ENCODE measurements at places on chromosomes 13 and 19.

GRCh38 chr13:41740479-41740878 is 220.4 kb downstream of the VWA8 start:
- no peak for DNase-seq

GRCh38 chr13:24341439-24341838 is 32.1 kb downstream of the C1QTNF9 start:
- DNase-seq: no peak

DNA sequence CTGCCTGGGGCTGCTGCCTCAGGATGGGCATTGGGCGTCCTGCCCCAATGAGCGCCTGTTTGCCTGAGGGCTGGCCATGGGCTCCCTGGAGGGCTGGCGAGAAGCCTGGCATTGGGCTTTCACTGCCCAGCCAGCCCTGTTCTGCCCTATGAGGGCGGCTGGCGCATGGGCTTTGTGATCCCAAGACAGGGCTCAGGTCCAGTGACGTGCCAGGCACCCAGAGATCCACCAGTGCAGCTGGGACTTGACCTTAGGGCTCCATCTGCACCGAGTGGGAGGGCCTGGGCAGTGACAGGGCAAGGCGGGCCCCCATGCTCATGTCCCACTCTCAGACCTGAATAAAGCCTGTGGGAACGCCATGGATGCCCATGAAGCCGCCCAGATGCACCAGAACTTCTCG is 34.3 kb downstream of the MAU2 start:
- DNase-seq: no peak

DNA sequence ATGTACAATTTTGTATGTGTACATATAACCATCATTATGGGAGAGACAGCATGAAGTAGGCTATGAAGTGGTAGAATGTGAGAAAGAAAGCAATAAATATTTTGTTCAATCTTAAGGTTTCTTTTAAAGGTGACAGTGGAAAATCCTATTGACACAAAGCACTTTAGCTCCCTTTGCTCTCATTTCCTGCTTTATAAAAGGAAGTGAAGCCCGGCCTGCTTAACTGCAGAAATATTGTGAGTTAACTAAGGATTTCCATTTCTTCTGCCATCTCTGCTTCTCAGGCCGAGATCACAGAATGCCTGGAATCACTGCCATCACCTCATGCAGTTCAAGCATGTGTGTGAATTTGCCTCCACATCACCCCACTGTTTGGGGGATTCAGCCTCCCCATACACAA is 83.5 kb downstream of the FRY start:
- no peak for DNase-seq

- no peak for DNase-seq
Observed at GRCh38 chr13:74166261-74167004, 32.2 kb upstream of the KLF12 start.

DNA sequence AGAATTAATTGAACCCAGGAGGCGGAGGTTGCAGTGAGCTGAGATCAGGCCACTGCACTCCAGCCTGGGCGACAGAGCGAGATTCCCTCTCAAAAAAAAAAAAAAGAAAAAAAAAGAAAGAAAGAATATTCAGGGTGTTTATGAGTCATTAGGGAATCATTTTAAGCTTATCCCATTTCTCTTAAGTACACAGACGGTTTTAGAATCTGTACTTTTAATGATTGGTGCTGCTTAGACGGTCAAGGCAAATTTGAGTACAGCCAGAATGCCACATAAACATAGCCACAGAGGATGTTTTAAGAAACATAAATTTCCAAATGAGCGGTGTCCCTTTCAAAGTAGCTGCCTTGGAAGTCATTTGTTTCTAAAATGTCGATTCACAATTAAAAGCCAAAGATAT is 2.6 kb downstream of the SPRYD7 start:
- DNase-seq: no peak

- no peak for DNase-seq
Observed at GRCh38 chr19:42233106-42233505, 9.3 kb downstream of the GSK3A start.

DNA sequence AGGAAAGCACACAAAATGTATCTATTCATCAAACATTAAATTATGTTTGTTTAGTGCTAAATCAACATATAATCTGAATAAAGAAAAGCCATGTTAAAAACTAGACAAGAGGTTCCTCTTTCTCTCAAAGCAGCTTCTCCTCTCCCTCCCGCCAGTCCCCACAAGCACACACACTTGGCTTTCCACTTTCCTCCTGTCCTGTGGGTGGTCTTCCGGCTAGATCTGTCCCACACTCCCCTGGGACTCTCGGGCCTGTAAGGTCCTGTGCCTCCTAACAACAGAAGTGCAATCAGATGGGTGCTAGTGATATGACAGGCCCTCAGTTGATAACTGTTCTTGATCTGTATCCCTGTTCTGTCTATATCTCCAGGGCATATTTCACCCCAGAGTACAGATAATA is 45.6 kb upstream of the RAP2A start:
- no peak for DNase-seq

GRCh38 chr13:23965346-23965745 is 68.0 kb upstream of the C1QTNF9B start:
- DNase-seq: no peak

Measured in stimulated activated CD4-positive, alpha-beta T cell treated with anti-CD3 and anti-CD28 coated beads, Interleukin-15, amount 100 ng/mL, for 24 hours (primary cell).